ENCODE measurements at places on chromosomes 16 and 17.

DNA sequence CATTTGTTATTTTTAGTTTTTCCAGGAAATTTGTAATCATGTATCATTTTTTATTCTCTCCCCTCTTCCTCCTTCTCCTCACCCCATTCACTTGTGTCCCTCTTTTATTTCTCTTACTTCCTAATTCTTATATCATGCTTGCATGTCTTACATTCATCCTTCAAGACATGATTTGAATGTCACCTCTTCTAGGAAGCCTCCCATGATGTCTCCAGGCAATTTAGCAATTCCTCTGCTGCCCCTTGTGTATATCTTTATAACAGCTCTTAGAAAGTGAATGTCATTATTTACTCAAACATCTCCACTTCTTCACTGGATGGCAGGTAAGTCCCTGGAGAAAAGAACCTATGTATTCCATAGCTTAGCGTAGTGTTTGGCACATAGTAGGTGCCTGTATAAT lies 7.8 kb downstream of the HNF1B start:
- no peak for DNase-seq

DNA sequence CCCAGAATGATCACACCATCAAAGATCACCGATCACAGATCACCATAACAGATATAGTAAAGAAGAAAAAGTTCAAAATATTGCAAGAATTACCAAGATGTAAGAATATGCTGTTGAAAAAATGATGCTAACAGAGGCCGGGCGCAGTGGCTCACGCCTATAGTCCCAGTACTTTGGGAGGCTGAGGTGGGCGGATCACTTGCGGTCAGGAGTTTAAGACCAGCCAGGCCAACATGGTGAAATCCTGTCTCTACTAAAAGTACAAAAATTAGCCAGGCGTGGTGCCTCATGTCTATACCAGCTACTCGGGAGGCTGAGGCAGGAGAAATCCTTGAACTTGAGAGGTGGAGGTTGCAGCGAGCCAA lies 53.2 kb downstream of the CPPED1 start:
- DNase-seq: no peak

GRCh38 chr16:22789281-22789945 lies 24.5 kb upstream of the HS3ST2 start:
- DNase-seq: no peak

DNA sequence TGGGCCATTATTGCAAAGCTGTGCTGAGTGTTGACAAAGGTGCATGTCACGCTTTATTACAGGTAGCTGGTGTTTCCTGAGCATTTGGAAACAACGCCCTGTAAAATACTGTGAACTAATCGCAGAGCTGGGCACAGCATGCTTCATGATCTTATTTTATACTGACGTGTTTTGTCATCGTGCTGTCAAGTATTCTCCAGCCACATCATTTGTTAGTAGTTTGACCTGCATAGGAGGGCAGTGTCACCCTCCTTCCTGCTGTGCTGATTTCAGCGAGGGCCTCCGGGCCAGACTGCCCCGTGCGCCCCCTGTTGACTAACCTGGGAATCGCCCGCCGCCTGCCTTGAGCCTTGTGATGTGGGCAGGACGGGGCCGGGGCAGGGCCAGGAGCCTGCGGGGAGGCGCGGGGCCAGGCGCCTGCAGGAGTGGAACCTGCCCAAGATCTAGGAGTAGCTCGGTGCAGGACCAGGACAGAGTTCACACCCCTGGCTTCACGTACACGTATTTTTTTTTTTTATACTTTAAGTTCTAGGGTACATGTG lies 820.7 kb downstream of the KCNJ18 start:
- DNase-seq: no peak

DNA sequence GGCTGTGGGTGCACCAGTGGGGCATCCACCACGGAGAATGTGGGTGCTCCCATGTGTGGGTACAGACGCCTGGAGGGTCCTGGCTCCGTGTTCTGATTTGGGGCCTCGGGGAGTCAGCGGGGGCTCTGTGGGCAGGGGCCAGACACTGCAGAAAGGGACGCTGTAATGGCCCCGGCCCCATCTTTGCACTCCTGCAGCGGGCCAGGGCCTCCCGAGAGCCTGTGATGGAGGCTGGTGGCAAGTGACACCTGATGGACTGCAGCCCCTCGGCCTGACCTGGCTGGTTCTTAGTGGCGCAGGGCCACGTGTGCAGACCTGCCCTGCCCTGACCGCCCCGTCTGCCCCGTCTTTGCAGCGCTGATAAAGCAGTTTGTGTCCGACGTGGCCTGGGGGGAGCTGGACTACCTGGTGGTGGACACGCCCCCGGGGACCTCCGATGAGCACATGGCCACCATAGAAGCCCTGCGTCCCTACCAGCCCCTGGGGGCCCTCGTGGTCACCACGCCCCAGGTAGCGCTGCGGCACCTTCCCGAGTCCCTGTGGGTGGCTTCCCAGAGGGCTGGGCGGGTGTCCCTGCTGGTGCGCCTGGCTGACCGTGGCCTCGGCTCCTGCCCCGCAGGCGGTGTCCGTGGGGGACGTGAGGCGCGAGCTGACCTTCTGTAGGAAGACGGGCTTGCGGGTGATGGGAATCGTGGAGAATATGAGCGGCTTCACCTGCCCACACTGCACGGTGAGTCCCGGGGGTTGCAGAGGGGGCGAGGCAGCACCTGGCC lies 4.7 kb downstream of the NUBP2 start:
- no peak for DNase-seq

GRCh38 chr17:38861399-38861843 lies 7.9 kb upstream of the RPL23 start:
- DNase-seq: no peak

- DNase-seq: no peak
These were observed 2.5 kb downstream of the ODAD4 start for GRCh38 chr17:41932816-41933389.

- DNase-seq: no peak
These were observed 18.9 kb downstream of the ARHGAP17 start for GRCh38 chr16:24996301-24996700.

- no peak for DNase-seq
These were observed 62.0 kb downstream of the RPH3AL start for GRCh38 chr17:290626-291025.

- peak; percentile 23 for DNase-seq
These were observed 28.5 kb downstream of the SYCE1L start for GRCh38 chr16:77227745-77228144.

DNA sequence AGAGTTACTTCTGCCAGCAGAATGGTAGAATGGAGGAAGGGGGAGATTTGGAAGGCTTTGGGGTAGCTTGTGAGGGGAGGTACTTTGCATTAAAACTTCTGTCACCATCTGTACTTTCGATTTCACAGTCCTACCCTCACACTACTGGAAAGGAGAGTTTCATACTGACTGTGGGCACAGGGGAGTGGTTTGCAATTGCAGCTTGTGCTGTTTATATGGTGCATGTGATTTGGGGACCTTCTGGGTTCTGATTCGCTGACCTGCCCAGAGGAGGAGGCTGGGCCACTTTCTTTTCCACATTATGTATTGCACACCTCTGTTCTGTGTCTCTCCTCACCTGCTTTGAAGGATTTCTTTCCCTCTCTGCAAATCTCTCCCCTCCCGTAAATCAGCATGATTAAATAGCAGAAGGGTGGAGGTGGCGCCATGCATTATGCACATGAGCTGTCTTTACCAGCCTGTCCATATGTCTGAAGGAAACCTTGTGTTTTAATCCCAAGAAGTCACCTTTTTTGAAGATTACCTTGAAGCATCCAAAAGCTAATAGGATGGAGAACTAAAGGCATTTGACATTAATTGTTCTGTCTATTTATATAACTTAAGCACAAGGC lies 90.9 kb downstream of the RBFOX1 start:
- no peak for DNase-seq

DNA sequence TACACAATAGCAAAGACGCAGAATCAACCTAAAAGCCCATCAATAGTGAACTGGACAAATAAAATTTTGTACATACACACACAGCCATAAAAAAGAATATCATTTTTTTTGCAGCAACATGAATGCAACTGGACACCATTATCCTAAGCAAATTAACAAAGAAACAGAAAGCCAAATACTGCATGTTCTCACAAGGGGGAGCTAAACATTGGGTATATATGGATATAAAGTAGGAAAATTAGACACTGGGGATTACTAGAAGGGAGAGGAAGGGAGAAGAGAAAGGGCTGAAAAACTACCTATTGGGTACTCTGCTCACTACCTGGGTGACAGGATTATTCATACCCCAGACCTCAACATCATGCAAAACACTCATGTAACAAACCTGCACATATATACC lies 28.2 kb downstream of the ADAMTS18 start:
- DNase-seq: no peak

DNA sequence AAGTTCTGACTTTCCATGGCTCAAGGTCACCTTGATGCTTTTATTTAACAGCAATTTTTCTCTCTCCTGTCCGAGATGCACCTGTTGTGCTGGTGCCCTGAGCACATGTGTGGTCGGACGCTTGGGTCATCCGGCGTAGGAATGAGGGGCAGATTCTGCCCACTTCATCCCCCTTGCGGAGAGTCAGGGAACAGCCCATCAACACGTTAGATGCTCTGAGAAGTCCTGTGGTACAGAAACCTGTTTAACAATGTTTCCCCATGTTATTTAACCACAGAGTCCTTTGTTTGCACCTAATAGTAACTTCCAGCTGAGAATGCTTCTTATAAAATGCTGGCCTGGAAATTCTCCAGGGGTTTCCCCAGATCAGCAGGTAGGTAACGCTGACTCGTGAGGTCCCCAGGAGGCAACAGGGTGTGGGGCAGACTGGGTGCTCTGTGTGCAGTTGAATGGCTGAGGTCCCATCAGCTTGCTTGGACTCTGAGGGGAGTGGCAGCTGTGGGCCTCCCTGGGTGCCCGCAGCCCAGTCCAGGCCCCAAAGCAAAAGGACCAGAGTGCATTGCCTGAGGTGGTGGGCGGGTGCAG lies 17.8 kb downstream of the DOC2B start:
- no peak for DNase-seq

- no peak for DNase-seq
These were observed 28.9 kb upstream of the ZNF750 start for GRCh38 chr17:82868715-82869131.

- no peak for DNase-seq
These were observed 417.1 kb downstream of the XYLT1 start for GRCh38 chr16:17053536-17054160.

DNA sequence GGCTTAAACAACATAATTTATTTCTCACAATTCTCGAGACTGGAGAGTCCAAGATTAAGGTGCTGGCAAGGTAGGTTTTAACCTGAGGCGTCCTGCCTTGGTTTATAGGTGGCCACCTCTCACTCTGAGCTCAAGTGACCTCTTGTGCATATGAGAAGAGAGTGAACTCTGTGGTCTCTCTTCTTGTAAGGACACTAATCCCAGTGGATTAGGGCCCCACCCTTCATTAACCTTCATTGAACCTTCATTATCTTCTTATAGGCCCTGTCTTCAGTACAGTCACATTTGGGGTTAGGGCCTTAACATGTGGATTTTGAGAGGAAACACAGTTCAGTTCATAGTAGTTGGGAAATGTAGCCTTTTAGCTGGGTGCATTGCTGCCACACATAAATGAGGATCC lies 57.1 kb downstream of the MAP2K4 start:
- DNase-seq: no peak

GRCh38 chr17:82655038-82655479 lies 6.8 kb upstream of the WDR45B start:
- DNase-seq: no peak

DNA sequence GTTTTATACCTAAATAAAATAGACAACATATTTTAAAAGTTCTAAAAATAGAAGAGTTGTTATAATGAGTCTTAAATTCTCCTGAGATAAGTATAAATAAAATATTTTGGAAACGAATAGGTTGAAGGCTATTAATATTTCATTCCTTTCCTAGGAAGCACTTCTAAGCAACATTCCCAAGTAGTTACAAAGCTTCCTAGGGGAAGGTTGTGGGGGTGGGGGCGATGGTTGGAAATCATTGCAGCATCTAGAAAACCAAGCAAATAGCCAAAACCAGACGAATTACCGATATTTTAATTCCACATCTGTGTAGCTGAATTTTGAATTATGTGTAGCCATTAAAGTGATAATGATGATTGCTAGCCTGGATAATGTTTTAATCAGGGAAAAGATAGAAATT lies 26.9 kb downstream of the PTRH2 start:
- DNase-seq: no peak

DNA sequence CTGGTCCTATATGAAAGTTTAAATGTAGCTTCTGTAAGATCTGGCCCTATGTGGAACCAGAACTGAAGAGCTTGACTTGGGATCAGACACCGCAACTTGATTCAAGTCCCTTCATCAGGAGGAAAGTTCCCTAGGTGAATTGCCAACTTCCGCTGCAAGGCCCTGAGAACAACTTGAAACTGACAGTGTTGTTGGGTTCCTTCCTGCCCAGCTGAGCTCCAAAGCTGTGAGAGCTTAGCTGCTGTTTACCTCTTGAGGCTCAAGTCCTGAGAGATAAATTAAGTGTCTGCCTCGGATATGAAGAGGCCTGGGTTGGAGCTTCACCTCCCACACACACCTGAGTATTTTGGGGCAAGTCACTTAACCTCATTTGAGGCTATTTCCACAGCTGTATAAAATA lies 44.7 kb downstream of the REXO5 start:
- DNase-seq: no peak

GRCh38 chr17:18166894-18167293 lies 16.7 kb upstream of the ALKBH5 start:
- no peak for DNase-seq

DNA sequence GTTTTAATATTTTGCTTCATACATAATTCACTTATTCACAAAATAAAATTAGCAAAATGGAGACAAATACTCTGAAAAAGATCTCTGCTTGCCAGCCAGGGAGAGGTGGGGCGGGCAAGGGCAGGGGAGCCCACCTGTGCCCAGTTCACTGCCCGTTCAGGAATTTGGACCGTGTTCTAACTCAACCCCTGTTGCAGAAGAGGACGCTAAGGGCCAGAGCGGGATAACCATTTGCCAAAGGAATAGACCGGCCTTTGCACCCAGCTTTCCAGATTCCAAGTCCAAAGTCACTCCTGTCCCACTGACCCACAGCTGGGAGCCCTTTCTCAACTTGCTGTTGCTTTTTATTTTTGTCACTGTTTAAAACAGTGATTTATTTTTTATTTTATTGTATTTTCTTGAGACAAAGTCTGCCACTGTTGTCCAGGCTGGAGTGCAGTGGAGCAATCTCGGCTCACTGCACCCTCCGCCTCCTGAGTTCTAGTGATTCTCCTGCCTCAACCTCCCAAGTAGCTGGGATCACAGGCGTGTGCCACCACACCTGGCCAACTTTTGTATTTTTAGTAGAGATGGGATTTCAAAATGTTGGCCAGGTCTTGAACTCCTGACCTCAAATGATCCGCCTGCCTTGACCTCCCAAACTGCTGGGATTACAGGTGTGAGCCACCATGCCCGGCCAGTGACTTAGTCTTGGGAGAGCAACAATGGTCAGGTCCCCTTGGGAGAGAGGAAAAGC lies 2.7 kb upstream of the PIEZO1 start:
- no peak for DNase-seq

GRCh38 chr17:17900615-17901520 lies 64.1 kb upstream of the SREBF1 start:
- no peak for DNase-seq

GRCh38 chr17:47423406-47424295 lies 99.9 kb downstream of the EFCAB13 start:
- DNase-seq: peak; percentile 7
